Stimulated activated naive CD8-positive, alpha-beta T cell treated with anti-CD3 and anti-CD28 coated beads, Interleukin-15, amount 100 ng/mL, for 72 hours (primary cell): ENCODE measurements at places on chromosomes 5 and 9.

- DNase-seq, result no peak
Measured at GRCh38 chr5:36630201-36631145, 24.1 kb downstream of the SLC1A3 start.

DNA sequence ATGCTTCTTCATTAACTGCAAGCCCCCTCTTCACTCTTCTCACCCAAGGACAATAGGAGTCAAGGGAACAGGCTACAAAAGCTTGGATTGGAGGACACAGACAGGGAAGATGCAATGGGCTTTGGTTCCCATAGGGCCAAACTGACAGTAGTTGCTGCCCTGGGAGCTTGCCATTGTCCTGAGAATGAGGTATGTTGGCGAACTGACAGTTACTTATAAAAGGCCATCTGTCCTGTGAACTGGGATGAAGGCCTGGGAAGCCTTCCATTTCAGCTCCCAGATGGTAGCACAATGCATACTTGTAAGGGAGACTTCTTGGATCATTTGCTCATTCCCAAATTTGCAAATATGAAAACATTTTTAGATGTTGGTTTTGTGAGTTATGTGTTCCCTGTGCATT lies 88.9 kb downstream of the SNCAIP start:
- no peak for DNase-seq

- DNase-seq, result peak; percentile 54
Measured at GRCh38 chr9:137277329-137278041, at the start of gene TOR4A. TSS of gene TOR4A (plus strand) at chr9:137277726. CDS start at chr9:137278690, 964 bp downstream.

- no peak for DNase-seq
Measured at GRCh38 chr5:153968761-153969562, 69.7 kb downstream of the FAM114A2 start.

GRCh38 chr5:150241298-150242160 lies 48.0 kb downstream of the CAMK2A start:
- DNase-seq, result no peak

DNA sequence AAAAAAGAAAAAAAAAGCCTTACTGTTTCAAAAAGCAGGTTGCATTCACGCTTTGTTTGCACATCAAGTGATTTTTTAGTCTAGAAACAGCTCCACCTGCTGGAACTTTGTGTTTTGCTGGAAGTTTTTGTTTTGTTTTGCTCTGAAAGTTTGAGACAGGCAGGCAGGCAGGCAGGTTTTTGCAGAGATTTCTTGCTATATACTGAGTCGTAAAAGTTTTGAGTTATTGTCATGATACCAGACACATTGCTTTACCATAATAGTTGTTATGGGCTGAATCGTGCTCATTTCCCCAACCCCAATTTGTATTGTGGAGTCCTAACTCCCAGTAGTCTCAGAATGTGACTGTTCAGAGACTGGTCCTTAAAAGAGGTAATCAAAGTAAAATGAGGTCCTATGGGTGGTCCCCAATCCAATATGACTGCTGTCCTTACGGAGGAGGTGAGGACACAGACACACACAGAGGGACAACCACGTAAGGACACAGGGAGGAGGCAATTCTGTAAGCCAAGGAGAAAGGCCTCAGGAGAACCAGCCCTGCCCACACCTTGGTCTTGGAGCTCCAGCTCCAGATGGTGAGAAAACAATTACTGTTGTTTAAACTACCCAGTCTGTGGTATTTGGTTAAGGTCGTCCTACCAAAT lies 20.9 kb downstream of the OR2Y1 start:
- peak; percentile 25 for DNase-seq

GRCh38 chr9:123406016-123406415 lies 50.0 kb downstream of the CRB2 start:
- no peak for DNase-seq

DNA sequence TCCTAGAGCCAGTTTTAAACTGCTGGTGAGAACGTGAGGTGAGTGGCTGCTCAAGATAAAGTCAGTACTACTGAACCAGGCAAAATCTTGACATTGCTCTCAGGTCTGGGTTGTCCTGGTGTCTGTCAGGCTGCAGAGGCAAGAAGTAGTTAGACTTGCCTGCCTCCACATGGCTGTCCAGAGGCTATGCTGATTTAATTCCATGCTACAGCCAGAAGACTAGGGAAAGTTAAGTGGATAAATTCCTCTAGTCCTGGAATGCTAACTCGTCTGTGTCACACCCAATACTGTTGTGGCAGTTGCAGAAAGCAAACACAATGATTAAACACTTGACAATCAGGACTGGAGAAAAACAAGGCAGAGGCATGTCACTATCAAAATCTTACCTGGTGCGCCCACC lies 118.9 kb downstream of the ACER2 start:
- no peak for DNase-seq

DNA sequence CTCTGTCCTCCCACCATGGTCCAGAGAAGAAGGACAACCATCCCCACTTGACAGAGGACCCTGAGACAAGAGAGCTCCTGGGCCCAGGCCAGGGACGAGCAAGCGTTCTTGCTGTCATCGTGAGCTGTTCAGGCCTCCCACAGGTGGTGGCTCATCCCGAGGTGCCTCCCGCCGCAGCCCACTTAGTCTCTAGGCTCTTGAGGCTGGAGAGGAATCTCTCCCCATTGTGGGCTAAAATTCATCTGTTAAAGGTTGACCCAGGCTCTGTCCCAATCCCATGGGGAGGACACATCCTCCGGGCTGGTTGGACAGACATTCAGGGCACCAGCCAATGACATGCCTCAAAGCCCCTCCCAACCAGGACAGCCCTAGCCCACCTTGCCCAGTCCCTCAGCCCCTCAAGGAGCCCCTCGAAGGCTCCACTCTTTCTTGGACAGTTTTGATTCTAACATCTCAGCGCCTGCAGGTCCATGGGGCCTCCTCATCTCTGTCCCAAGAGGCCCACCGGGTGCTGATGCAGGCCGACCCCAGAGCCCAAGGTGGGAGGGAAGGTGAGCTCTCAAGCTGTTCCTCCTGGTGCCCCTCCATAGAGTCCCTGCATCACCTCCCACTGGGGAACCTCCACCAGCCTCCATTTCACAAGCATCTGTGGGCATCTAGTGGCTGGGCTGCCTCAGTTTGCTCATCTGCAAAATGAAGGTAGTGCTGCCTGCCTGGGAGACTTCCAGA lies 52.9 kb downstream of the BARX1 start:
- no peak for DNase-seq

GRCh38 chr5:14006823-14007520 lies 62.5 kb upstream of the DNAH5 start:
- no peak for DNase-seq

GRCh38 chr9:37904445-37905130 lies 661 bp upstream of the SLC25A51 start:
- DNase-seq, result no peak

- DNase-seq, result peak; percentile 60
Measured at GRCh38 chr9:126411225-126411947, 84.8 kb downstream of the MVB12B start.

DNA sequence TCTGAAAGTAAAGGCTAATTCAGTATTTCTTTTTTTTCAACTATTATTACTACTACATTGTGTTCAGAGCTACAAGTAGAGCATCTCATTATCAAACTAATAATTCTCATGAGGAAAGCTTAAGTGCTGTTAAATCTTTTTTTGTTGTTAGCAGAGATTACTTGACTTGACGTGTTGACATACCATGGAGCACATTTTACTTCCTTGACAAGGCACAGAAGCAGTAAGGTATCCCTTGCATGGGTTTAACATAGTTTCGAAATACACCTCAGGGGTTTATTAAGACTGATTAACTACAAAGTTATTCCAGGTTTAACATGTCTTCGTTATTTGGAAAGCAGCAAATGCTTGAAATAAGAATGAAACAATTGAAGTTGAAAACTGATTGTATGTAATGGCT lies 7.0 kb downstream of the SPDL1 start:
- no peak for DNase-seq

DNA sequence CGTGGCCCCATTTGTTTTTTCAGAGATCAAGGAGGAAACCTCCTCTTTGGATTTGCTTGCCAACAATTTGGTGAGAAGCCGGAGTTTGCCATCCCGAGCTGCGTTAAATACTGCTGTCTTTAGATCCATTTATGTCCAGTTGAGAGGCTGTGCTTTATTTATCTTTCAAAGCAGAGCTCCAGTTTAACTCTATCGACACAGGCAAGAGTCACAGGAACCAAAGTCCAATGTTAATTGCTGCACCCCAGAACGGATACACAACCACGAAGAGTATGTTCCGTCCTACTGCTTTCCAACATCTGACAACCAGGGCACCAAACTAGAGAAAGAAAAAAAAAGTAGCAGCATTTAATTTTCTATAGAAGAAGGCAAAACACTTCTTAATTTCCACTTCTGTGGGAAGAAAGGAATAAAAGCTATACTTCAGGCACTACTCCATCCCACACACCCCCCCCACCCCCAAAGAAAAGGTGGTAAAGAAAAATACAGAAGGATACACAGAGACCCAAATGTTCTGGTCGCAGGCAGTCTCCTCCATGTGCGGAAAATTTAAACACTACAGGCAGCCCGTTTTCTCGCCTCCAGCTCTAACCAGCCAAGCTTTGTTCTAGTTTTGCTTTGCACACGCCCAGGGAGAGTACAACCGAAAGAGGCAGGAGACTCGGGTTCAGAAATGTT lies 1.1 kb downstream of the FEM1C start:
- DNase-seq, result no peak

- no peak for DNase-seq
Measured at GRCh38 chr9:126551812-126552211, 61.9 kb upstream of the LMX1B start.

DNA sequence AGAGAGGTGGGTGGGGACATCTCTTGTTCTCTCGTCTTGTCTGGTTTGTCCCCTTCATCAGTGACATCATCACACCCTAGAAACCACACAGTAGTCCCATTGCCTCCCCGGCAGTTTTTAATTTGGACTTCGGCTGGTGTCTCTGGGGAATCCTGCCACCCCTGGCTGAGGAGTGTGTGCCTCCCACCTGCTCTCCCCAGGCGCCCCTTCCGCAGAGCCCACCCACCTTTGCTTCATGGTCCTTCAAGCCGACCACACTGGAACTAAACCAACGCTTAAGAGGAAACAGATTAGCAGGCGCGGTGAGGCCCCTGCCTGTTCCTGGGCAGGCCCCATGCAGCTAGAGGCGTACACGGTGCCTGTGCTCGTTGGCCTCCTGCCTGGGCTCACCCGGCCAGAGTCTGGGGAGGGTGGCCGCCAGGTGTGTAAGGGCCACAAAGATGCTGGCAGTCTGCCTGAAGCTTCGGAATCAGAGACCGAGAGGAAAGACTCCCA lies 107.6 kb upstream of the SPRY4 start:
- peak; percentile 40 for DNase-seq

- DNase-seq, result no peak
Measured at GRCh38 chr9:7976856-7977255, 177.3 kb upstream of the DMAC1 start.

DNA sequence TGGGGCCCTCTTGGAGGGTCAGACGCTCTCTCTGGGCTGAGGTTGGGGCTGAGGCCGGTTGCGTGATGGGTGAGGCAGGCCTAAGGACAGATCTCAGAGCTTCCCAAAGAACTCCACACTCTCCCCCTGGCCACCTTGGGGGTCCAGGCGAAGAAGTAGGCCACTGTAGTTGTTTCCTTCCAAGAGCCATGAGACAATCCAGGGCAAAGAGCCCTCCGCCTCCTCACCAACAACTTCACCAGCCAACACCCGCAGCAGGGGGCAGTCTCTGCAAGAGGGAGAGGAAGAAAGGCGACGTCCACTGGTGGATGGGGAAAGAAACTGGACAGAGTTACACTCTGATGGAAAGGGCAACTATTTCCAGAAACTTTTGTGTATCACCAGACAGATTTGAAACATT lies 10.7 kb downstream of the SLC35A4 start:
- DNase-seq, result no peak

GRCh38 chr9:127898433-127899127 lies 823 bp downstream of the ST6GALNAC6 start:
- no peak for DNase-seq

- no peak for DNase-seq
Measured at GRCh38 chr5:32304622-32305021, 8.1 kb downstream of the MTMR12 start.

DNA sequence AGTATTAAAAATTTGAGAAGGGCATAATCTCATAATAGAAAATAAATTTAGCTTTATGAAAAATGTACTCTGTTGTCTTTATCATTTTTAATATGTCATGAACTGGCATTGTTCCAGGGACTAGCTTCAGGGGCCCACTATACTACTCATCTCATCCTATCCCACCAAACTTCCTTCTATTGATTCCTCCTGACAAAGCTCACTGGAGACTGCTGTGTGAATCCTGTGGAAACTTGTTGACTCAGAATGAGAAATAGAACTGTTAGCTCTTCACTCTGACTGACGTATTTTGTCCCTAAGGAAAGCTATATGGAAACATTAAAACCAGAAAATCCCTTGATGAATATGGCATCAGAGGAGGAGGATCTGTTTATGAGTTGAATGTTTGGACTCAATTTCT lies 29.8 kb upstream of the BNIP1 start:
- DNase-seq, result no peak

DNA sequence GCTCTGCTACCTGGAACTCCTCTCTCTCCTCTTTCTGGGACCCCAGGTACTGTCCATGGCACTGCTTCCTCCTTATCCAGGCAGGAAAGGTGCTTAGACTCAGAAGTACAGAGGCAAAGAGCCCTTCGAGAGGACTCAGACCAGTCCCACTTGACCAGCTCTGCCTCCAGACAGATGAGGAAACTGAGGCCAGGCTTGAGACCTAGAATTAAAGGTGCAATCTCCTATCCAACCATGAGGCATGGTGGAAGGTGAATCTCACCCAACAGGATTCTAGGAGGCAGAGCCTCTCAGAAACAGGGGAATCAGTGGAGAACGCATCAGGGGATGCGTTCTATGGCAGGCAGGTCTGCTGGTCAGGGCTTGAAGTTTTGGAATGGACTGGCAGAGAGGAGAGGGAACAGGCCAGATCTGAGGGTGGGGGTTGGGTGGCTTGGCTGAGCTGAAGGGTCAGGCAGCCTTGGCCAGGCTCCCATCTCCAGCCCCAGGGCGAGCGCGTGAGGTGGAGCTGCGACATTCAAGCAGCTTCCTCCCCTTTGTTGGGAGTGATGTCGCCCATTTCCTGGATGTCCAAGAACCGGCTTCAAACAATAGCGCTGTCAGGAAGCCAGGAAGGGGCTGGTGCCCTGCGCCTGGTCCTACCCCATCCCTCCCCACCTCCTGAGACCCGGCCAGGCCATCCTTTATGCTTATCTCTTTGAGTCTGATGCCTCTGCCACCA lies 26.2 kb downstream of the NDUFA8 start:
- no peak for DNase-seq

GRCh38 chr5:5979377-5979760 lies 399.0 kb downstream of the MED10 start:
- DNase-seq, result no peak

DNA sequence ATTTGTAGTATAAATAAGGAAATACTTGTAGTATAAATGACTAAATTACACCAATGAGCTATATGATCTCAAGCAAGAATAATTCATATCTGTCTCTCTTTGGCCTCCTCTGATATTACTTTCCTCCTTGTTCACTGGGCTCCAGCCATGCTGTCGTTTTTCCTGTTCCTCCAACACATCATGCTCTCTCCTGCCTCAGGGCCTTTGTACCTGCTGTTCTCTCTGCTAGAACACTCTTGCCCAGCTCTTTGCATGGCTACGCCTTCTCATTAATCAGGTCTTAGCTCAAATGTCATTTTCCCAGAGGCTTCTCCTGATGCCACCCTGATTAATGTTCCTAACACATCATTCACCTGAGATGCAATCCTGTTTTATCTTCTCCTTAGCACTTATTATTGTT lies 2.5 kb upstream of the ZNF346 start:
- no peak for DNase-seq

- DNase-seq, result no peak
Measured at GRCh38 chr5:60856066-60856465, 12.0 kb upstream of the ELOVL7 start.
